MM.1S (cell line): ENCODE measurements at places on chromosomes 13 and 19.

DNA sequence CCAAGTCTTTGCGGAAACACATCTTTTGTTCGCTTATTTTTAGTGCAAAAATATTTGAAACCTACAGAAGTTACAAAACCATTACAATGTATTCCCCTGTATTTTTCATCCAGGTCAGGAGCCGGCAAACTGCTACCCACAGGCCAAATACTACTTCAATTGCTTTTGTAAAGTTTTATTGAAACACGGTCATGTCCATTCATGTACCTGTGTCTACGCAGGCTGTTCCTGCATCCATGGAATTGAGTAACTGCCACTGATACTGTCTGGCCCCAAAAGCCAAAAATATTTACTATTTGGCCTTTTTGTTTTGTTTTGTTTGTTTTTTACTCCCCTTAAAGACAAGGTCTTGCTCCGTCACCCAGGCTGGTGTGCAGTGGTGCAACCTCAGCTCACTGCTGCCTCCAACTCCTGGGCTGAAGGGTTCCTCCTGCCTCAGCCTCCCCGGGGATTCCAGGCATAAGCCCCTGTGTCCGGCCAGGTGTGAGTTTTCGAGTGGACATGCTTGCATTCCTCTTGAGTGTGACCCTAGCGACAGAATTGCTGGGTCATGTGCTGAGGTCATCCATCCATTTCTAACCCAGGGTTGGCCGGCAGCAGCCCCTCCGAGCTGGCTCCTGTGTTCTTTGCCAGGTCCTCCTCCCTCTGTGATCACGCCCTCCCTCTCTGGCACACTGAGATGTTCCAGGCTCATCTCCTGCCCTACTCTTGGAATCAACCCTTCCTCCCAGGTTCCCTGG lies 10.9 kb upstream of the S1PR4 start:
- H3K36me3 ChIP-seq: no peaks in the 10 kb centered on the region
- no peak for DNase-seq
- no peak overlapping the region for H3K27ac ChIP-seq

GRCh38 chr19:51096473-51097165 lies 11.6 kb downstream of the CTU1 start:
- H3K27ac ChIP-seq: no peak overlapping the region
- H3K27me3 ChIP-seq: no peaks in the 10 kb centered on the region
- no peak for DNase-seq

GRCh38 chr19:53158119-53158656 lies 665 bp downstream of the ZNF347 start:
- no peaks in the 10 kb centered on the region for H3K4me1 ChIP-seq
- no peak overlapping the region for H3K4me3 ChIP-seq
- no peaks in the 10 kb centered on the region for H3K36me3 ChIP-seq
- no peak overlapping the region for H3K27ac ChIP-seq
- no peak for DNase-seq

- H3K4me3 ChIP-seq: peak within 1 kb of the TSS; percentile 80
- H3K27ac ChIP-seq: peak within 1 kb of the TSS; percentile 92
- H3K27me3 ChIP-seq: no peaks in the 10 kb centered on the region
- H3K36me3 ChIP-seq: 0 out of 2 replicates have a peak, but pooled peaks cover 4% of the 10 kb centered on the region
- peak; percentile 92 for DNase-seq
Measured at GRCh38 chr19:2096034-2096479, at the start of gene MOB3A. Gene MOB3A (minus strand): TSS chr19:2096326. CDS start chr19:2078560, 17,766 bp downstream.

- H3K36me3 ChIP-seq: peaks cover 3% of the 10 kb centered on the region; the same call in 1 of the 2 replicates
- H3K27me3 ChIP-seq: no peaks in the 10 kb centered on the region
- H3K4me1 ChIP-seq: no peaks in the 10 kb centered on the region
Measured at GRCh38 chr19:623974-624373, 9.4 kb downstream of the POLRMT start.

GRCh38 chr13:41060724-41061074 lies 610 bp upstream of the WBP4 start:
- peak overlapping the region; percentile 89 for H3K27ac ChIP-seq
- peaks cover 7% of the 10 kb centered on the region; the same call in 1 of the 2 replicates for H3K4me1 ChIP-seq
- no peaks in the 10 kb centered on the region for H3K27me3 ChIP-seq
- peak overlapping the region; percentile 84 for H3K4me3 ChIP-seq
- no peaks in the 10 kb centered on the region for H3K36me3 ChIP-seq

DNA sequence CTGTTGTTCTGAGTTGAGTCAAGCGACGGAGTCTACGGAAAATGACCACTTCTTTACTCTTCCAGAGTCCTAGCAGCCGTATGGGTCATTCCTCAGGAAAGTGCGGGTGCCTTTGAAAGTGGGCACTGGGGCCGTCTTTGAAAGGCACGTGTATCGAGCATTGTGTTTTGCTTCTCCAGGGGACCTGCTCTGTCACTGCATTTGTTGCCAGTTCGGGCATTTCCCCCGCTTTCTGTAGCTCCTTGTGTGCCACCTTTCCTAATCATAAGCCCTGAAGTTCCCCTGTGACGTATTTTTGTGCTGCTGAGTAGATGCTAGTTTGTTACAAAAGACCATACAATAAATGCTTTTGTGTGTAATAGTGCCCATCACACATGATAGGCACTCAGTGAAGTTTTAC lies 24.4 kb downstream of the SPATA13 start:
- H3K4me1 ChIP-seq: no peaks in the 10 kb centered on the region
- DNase-seq: no peak
- no peak overlapping the region for H3K27ac ChIP-seq
- no peaks in the 10 kb centered on the region for H3K27me3 ChIP-seq

DNA sequence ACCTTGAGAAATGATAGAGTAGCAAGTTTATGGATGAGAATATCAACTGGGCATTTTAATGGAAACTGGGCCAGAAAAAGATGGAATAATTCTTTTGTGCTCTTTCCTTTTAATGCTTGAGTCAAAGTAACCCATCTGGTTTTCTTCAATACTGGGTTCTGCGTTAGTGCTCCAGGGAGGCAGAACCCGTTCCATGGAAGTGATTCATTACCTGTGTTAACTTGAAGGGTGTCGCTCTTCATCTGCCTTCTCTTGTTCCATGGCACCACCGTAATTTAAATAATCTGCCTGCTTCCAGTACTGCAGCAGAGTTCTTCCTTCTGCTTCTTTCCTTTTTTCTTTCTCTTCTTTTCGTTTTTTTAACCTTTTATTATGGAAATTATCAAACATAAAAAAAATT lies 14.7 kb upstream of the USP12 start:
- H3K27me3 ChIP-seq: no peaks in the 10 kb centered on the region
- DNase-seq: no peak
- H3K4me3 ChIP-seq: no peak overlapping the region
- H3K27ac ChIP-seq: no peak overlapping the region
- H3K4me1 ChIP-seq: no peaks in the 10 kb centered on the region
- no peaks in the 10 kb centered on the region for H3K36me3 ChIP-seq

GRCh38 chr13:33728271-33729037 lies 89.5 kb upstream of the RFC3 start:
- peak; percentile 69 for DNase-seq
- H3K27ac ChIP-seq: peak overlapping the region; percentile 79
- H3K4me3 ChIP-seq: 0 out of 2 replicates have a peak overlapping the region, but pooled peaks have one; percentile 20
- H3K27me3 ChIP-seq: no peaks in the 10 kb centered on the region

DNA sequence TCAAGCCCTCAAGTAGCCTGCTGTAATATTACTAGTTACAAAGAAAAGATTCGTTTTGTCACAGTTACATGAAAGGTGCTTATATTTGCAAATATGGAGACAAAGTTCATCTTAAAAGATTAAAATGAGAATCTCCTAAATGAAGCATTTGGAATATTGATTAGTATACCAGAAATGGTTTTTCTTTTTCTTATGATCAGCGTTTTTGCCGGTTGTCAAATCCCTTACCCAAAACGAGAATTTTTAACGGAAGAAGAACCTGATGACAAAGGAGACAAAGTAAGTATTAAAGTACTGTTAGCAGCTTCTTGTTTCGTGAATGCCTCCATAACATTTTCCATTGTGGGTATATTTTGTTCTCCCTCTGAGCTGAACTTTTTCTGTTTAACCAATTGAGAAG lies 147.1 kb downstream of the CDK8 start:
- no peak for DNase-seq
- H3K4me1 ChIP-seq: peaks cover 33% of the 10 kb centered on the region
- H3K36me3 ChIP-seq: no peaks in the 10 kb centered on the region
- no peaks in the 10 kb centered on the region for H3K27me3 ChIP-seq
- H3K27ac ChIP-seq: peak overlapping the region; percentile 56; the same call in 1 of the 2 replicates

DNA sequence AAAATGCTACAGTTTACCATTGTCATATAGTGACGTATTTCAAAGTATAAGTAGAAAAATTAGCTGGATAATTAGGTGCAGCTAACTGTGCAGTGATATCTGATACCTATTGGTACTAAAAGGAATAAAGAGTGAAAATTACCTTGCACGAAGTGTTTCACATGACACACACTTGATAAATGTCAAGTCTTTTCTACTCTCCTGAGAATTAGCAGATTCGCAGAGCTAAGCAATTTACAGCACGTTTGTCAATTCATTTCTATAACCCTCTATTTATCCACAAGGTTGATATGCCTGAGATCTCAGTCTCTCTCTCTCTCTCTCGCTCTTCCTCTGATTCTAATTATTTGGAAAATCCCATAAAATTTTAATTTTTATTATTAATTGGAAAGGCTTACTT lies 1109.0 kb downstream of the EFNB2 start:
- no peaks in the 10 kb centered on the region for H3K27me3 ChIP-seq
- no peak overlapping the region for H3K27ac ChIP-seq
- no peaks in the 10 kb centered on the region for H3K36me3 ChIP-seq
- no peak for DNase-seq
- H3K4me1 ChIP-seq: no peaks in the 10 kb centered on the region

DNA sequence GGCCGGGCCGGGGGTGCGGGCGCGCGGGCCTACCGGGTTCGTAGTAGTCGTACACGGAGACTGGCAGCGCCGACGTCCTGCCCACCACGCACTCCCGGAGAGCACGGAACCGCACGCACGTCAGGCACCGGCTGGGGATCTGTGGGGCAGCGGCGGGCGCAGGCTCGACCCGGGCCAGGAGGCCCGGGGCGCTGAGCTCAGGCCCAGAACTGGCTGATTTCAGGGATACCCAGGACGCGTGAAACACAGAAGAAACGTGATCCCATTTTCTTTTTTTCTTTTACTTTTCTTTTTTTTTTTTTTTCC lies 9.0 kb downstream of the F2RL3 start:
- peak overlapping the region; percentile 72 for H3K4me3 ChIP-seq
- H3K27me3 ChIP-seq: peaks cover 25% of the 10 kb centered on the region
- no peak for DNase-seq
- no peak overlapping the region for H3K27ac ChIP-seq
- no peaks in the 10 kb centered on the region for H3K36me3 ChIP-seq

DNA sequence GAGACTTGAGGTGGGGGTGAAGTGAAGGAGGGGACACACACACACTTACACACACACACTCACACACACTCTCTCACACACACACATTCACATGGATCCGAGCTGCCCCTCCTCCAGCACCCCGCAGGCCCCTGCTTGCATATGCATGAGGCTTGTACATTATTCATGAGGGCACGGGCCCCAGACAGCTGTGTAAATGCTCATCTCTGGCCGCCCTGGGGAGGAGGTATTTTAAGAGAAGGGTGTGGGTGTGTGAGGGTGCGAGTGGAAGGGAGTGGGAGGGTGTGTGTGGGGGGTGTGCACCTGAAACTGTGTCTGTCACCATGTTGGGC lies 2.4 kb downstream of the NCAN start:
- H3K4me3 ChIP-seq: no peak overlapping the region
- no peaks in the 10 kb centered on the region for H3K4me1 ChIP-seq
- no peaks in the 10 kb centered on the region for H3K36me3 ChIP-seq
- DNase-seq: no peak

DNA sequence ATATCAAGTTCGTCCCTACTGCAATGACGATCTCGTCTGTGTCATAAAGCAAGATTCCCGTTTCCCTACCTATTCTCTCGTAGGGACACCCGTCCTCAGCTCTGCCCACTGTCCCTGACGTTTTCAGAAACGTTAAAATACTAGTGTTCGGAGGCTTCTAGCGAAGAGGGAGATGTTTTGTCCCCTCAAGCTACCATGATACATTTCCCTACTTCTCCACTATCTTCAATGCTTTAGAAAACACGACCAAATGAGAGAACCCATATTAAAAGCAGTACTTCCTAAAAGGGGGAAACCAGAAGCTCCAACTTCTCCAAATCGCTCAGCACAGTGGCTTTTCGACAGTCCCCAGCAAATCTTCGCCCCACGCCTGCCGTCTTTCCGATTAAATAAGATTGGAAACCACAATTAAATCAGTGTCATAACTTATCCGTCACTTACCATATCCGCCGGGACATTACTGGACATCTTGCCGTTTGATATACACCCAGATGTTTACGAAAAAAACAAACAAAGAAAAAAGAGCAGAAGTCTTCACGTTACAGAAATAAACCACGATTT lies 1.3 kb downstream of the UBL3 start:
- H3K27ac ChIP-seq: no peak overlapping the region; the same call in 1 of the 2 replicates
- peak; percentile 10 for DNase-seq
- no peaks in the 10 kb centered on the region for H3K4me1 ChIP-seq
- H3K4me3 ChIP-seq: peak overlapping the region; percentile 76
- H3K36me3 ChIP-seq: no peaks in the 10 kb centered on the region
